ENCODE measurements at places on chromosomes 3 and 15. TPM values are rescaled to one million over a fixed set of nuclear protein-coding genes. Genes with fewer than 3 reads are reported as not detected.

- no peak for DNase-seq
Measured at GRCh38 chr15:41024885-41025284, 71.6 kb downstream of the CHAC1 start.

DNA sequence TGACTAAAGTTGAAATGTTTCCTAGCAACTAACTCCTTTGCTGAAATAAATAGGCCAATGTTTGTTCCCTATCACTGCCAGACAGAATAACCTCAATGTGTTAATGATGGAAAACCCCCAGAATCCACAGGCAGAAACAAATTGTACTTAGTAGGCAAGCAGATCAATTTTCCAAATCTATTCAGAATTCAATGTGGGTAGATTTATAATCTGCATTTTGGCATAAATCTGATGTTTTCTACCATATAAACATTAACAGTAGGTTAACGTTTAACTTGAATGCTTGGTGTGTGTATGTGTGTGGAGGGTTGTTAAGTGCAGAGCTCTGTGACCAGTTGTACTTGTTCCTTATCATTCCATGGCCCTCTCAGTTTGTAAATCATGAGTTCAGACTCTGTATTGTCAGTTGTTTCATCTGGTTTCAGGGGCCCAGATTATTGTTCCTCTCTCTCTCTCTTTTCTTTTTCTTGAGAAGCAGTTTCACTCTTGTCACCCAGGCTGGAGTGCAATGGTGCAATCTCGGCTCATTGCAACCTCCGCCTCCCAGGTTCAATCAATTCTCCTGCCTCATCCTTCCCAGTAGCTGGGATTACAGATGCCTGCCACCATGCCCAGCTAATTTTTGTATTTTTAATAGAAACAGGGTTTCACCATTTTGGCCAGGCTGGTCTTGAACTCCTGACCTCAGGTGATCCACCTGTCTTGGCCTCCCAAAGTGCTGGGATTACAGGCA lies 32.8 kb downstream of the PLSCR1 start:
- no peak for DNase-seq

DNA sequence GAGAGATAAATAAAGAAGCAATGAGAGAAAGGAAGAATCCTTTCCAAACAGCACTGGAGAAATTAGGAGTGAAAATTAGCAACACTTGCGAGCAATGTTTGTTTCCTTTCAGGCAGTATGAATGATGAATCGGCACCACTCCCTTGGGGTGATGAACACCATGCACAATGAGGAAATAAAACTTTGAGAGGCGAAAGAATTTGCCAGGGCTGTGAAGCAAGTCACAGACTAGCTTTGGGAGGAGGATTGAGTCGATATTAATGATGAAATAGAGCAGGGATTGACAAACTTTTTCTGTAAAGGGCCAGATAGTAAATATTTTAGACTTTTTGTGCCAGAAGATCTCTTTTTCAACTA lies 237.7 kb downstream of the AGBL1 start:
- DNase-seq, result no peak

DNA sequence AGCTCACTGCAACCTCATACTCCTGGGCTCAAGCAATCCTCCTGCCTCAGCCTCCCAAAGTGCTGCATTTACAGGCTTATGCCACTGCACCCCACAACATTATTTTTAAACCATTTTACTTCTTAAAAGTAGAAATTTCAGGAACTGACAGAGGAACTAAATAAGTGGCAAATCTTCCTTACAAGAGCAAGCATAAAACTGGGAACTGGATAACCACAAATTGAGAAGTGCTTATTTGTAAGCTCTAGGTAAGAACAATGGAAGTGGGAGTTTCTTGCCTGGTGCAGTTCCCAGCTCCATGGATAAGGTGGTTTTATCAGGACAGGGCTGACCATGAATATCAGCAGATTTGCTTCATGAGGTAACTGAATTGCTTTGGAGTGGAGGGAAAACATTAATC lies 655.2 kb downstream of the DIPK2A start:
- DNase-seq, result no peak

TP63 gene
- not detected for total RNA-seq

GRCh38 chr3:48928679-48929078 lies 10.0 kb downstream of the ARIH2 start:
- no peak for DNase-seq

GRCh38 chr15:47496343-47497185 lies 220.7 kb upstream of the SEMA6D start:
- no peak for DNase-seq

GRCh38 chr3:148997623-148998022 lies 6.3 kb downstream of the GYG1 start:
- no peak for DNase-seq

GRCh38 chr3:12154151-12154550 lies 4.6 kb downstream of the TIMP4 start:
- no peak for DNase-seq

- DNase-seq, result no peak
Measured at GRCh38 chr3:99637368-99638111, 854 bp upstream of the COL8A1 start.

GRCh38 chr15:85541744-85542143 lies 161.3 kb downstream of the AKAP13 start:
- DNase-seq, result no peak

SLC22A14 gene
- total RNA-seq, result 0.28 TPM

CD276 gene
- total RNA-seq, result 0.90 TPM

DNA sequence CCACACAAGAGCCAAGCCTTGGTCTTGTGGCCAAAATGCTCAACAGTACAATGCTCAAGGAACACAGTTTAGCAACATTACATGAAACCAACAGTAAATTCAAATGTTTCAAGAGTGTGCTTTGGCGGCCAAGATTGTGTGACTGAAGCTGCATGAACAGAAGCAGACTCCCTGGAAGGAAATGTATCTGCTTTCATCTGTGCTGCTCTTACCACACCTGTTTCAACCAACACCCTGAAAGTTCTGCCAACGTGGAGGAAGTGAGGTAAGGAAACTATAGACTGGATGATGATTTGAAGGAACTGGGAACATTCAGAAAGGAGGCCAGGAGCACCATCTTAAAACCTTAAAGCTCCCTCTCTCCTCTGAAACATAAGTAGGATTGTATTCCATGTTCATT lies 55.7 kb downstream of the MB21D2 start:
- no peak for DNase-seq

DNA sequence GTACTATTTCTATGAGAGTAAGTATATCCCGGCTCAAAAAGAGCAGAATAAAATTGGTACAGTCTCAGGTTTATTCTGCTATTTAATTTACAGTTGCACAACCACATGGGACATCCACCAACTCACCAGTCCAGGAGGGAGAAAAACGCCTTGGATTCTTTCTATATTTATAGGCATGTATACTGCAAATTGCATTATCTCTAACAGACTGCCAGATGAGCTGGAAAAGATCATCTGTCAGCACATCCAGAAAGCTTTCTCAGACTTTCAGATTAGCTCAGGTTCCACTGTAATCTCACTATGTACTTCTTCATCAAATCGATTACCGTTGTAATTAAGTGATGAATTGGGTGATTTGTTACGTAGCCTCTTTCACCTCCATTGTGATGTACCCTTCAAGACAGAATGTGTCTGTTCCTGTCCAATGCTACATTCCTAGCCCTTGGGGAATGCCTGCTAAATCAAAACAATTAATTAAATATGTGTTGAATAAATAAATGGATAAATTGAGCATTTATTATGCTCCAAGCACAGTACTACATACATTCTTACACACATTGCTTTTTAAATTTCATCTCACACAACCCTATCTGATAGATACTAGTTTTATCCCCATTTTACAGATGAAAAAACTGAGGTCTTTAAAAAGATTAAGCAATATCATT lies 38.1 kb upstream of the TMC3 start:
- DNase-seq, result no peak

DNA sequence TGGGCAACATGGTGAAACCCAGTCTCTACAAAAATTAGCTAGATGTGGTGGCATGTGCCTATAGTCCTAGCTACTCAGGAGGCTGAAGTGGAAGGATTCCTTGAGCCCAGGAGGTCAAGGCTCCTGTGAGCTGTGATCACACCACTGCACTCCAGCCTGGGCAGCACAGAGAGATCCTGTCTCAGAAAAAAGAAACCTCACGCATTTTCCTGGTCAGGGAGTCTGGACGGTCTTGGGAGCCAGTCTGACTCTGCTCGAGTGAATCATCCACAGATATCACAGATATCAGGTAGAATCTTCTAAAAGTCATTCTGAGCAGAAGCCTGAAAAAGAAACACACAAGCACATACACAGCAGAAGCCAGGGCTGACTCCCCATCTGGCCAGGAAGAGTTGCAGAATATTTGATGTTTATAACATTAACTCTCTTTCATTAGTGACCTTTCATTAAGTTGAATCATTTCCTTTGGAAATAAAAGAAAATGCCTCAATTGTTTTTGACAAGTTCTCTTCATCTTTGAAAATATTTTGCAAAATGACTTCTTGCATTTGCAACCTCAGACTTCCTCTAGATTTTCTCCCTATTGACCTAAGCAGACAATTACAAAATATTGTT lies 56.5 kb upstream of the ABHD17C start:
- DNase-seq, result no peak

DNA sequence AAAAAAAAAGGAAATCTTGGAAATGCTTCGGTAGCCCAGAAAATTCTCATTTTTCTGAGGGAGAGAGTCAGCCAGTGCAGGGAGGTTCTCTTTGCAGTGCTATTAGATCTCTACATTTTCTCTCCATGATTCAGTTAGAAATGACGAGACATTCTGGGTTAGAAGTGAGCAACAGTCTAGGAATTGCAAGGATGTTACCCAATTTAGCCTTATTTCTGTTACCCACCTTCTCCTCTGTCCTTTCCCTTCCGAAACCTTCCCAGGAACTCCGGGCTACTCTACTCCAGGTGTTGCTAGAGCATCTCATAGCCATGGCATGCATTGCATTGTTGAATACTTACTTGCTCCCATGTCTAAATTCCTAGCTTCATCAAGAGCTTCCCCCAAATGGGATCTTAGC lies 106.8 kb downstream of the EDEM1 start:
- DNase-seq, result no peak

- no peak for DNase-seq
Measured at GRCh38 chr3:111796566-111796965, 62.5 kb upstream of the PHLDB2 start.

DNA sequence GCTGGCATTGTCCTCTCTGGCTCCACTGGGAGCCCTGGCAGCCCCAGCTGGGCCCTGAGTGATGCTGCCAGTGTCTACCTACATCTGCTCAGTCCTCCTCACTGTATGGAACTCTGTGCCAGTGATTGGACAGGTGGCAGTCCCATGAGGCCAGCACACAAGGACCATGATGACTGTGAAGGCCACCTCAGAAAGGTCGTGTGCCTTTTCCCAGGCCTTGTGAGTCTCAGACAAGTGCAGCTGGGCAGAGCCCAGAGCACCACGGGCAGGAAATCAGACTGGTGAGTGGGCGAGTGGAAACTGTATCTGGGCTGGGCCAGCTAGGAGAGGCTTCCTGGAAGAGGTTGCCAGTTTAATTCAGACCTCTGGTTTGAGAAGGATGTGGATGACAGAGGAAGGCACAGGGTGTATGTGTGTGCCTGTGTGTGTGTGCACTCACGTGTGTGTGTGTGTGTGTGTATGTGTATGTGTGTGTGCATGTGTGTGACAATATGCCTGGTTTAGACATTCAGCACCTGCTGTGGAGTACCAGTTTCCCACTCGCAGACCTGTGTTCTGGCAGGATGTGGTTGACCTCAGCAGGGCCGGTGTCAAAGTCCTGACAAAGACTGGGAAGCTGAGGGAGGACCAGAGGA lies 7.0 kb downstream of the MAPKAPK3 start:
- peak; percentile 66 for DNase-seq

ARPIN gene
- total RNA-seq, result not detected

GRCh38 chr15:26950001-26950400 lies 21.0 kb upstream of the GABRG3 start:
- no peak for DNase-seq

TGM4 gene
- total RNA-seq, result not detected

AQP9 gene
- 0.56 TPM for total RNA-seq

CELSR3 gene
- 4.4 TPM for total RNA-seq

GRCh38 chr3:35519936-35520335 lies 119.4 kb upstream of the ARPP21 start:
- DNase-seq, result no peak

GRCh38 chr15:98776607-98777281 lies 128.4 kb downstream of the IGF1R start:
- DNase-seq, result no peak

MYO5C gene
- 0.42 TPM for total RNA-seq

ZNF502 gene
- 3.8 TPM for total RNA-seq

DNA sequence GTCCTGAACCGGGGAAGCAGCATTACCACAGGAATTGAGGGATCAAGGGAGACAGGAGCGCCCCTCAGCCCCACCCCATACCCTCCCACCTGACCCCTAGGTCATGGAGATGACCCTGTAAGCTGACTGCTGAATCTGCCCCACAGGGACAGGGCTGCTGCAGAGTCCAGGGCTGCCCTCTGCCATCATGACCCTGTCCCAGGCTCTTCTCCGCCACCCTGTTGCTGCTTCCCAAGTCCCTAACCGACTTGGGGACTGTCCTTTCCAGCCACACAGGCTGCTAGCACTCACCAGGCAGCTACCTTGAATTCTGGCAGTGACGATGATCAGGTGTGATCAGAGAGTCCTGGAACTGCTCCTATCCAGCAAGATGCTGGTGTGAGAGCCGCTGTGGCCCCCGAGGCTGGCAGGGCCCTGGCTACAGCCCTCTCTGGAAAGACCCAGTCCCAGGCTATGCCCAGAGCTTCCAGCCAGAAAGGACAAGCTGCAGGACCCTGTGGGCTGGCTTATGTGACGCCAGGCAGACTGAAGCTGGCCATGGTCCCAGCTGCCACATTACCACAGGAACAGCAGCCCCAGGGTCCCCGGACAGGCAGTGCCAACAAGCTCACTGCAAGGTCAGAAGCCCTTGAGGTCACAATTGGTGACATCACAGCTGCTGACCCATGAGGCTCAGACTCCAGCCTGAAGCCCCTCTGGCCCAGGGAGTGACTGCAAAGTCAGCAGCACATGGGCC lies at the start of gene C3orf22:
Gene C3orf22, minus strand, starts transcription at position 597 of the 736 bp plus-strand sequence. CDS start 5,542 bp downstream, outside the sequence.
- DNase-seq, result peak; percentile 35

GRCh38 chr15:77836906-77837648 lies 204.4 kb upstream of the LINGO1 start:
- peak; percentile 38 for DNase-seq

DNA sequence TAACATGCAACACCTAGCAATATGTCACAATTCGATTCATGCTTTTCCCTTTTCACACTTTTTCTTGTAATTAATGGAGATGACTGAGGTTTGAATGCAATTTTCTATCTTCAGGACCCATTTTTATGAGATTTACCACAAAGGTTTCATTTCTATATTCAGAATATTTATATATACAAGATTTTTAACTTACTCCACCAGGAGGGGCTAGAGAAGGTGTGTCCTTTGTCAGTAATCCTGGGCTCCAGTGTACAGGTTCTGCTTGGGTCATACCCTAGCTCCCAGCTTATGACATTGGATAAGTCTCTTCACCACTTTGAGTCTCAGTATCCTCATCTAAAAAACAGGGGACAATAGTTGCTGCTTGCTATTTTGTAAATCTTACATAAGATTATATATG lies 95.7 kb upstream of the SLC24A5 start:
- DNase-seq, result no peak

- no peak for DNase-seq
Measured at GRCh38 chr3:128786434-128787020, 60.5 kb downstream of the RAB7A start.

- DNase-seq, result no peak
Measured at GRCh38 chr3:119492128-119492527, 6.2 kb upstream of the TIMMDC1 start.

- DNase-seq, result no peak
Measured at GRCh38 chr3:147554332-147554731, 145.2 kb downstream of the ZIC1 start.

- DNase-seq, result no peak
Measured at GRCh38 chr3:113498221-113499005, 16.5 kb downstream of the SPICE1 start.
